ENCODE measurements at places on chromosomes 12 and 14. TPM values are rescaled to one million over a fixed set of nuclear protein-coding genes. Genes with fewer than 3 reads are reported as not detected.

Gene LRIG3
- total RNA-seq: 5.1 TPM

Gene TOMM20L
- not detected for total RNA-seq

Gene PRR4
- 0.76 TPM for total RNA-seq

Gene SERPINA9
- not detected for total RNA-seq

Gene SERPINA4
- total RNA-seq: not detected

Gene C1S
- 54.8 TPM for total RNA-seq

Gene ARHGAP9
- 0.35 TPM for total RNA-seq

Gene PLBD1
- total RNA-seq: 5.9 TPM

Gene CRACR2A
- total RNA-seq: 1.4 TPM

Gene TPI1
- 1,603 TPM for total RNA-seq

Gene ADAMTS20
- not detected for total RNA-seq

Gene SOCS2
- total RNA-seq: 22.7 TPM

Gene INSM2
- total RNA-seq: not detected

Gene BCL11B
- 0.34 TPM for total RNA-seq

Gene NCKAP5L
- total RNA-seq: 8.9 TPM

Gene GLIPR1L1
- total RNA-seq: not detected

Gene SRP54
- 55.7 TPM for total RNA-seq

Gene BMAL2
- total RNA-seq: 16.1 TPM

Gene GDF3
- not detected for total RNA-seq

Gene CCDC175
- not detected for total RNA-seq

Gene MYH6
- 0.08 TPM for total RNA-seq

Gene SYNDIG1L
- total RNA-seq: not detected

Gene GLT8D2
- 0.22 TPM for total RNA-seq

Gene CLEC9A
- not detected for total RNA-seq

Gene KSR2
- 0.57 TPM for total RNA-seq

Gene FAM186B
- 0.19 TPM for total RNA-seq

Gene ANKLE2
- total RNA-seq: 78.2 TPM

Gene PTPRO
- 0.12 TPM for total RNA-seq

Gene C12orf42
- total RNA-seq: not detected

Gene PTCSC3
- total RNA-seq: not detected

Gene GLIPR1L2
- 0.09 TPM for total RNA-seq

Gene AKAP3
- 0.05 TPM for total RNA-seq

Gene LTB4R
- total RNA-seq: 5.9 TPM

Gene HOTAIR
- 0.25 TPM for total RNA-seq

Gene SDR9C7
- total RNA-seq: not detected

Gene SPX
- total RNA-seq: 2.8 TPM

Gene FITM1
- total RNA-seq: 0.13 TPM

Gene ATP5MC2
- 703 TPM for total RNA-seq

Gene KRT83
- total RNA-seq: 6.0 TPM

Gene SCNN1A
- total RNA-seq: 30.2 TPM

Gene ALKBH1
- total RNA-seq: 14.9 TPM

Gene ENDOU
- total RNA-seq: not detected

Gene SERPINA5
- total RNA-seq: 0.15 TPM
